Erythroblast (primary cell): ENCODE measurements at places on chromosomes 1 and 21.

- no peak for DNase-seq
These were observed 34.7 kb downstream of the GLIS1 start for GRCh38 chr1:53704304-53704703.

DNA sequence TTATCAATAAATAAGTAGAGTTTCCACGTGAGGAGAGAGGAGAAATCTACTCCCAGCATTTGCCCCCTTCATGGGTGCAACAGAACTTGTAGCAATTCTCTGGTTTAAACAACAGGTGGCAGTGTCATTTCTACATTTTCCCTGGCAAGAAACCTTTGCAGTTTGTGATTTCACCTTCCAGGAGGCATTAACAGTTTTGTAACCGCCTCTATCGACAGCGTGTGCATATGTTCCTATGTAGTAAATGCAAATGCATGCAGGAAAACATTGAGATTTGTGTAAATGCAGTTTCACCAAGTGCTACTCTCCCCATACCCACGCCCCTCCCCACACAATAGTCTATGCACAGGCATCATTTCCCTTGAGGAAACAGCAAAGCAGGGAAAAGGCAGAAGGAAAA, 494.7 kb downstream of the SMYD3 start:
- DNase-seq: peak; percentile 61

- no peak for DNase-seq
These were observed 302.7 kb downstream of the PCP4 start for GRCh38 chr21:40169971-40170370.

DNA sequence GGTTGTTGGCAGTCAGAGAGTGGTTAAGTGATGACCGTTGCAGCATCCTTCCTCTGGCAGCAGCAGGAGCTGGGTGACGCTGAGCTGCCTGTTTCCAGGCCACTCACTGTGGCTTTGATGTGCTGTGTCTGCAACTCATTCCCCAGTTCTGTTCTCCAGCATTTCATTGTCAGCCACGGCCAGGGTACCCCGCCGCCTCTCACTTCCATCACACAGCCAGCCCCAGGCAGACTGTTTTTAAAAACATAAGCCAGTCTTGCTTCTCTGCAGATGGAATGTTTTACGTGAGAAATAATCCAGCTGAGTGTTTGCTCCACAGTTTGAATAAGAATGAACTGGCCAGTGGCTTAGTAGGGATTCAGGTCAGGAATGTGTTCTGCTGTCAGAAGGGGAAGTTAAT, 21.5 kb upstream of the ST6GALNAC3 start:
- no peak for DNase-seq

- DNase-seq: no peak
These were observed 789 bp downstream of the BTF3L4 start for GRCh38 chr1:52056937-52057231.

DNA sequence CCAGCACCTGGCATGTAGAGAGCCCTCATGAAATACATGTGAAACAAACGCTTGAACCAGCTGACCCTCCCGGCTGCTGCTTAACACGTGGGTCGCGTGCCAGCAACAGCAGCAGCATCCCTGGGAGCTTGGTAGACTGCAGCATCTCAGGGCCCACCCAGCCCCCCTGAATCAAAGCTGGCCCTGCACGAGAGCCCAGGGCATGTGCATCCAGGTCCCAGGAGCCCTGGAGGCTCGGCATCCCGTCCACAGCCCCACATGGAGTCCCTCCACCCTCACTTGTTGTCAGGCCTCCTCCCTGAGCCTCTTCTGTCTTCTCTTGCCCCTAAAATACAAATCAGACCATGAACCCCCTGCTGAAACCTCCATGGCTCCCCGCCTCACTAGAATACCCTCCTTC, 123.1 kb downstream of the MATN1 start:
- DNase-seq: no peak
